Mesothelial cell of epicardium (in vitro differentiated cells): ENCODE measurements at places on chromosomes 4 and X. TPM values are rescaled to one million over a fixed set of nuclear protein-coding genes. Genes with fewer than 3 reads are reported as not detected.
A peak's percentile ranks its signal among the peaks of the same experiment; 100 is the strongest.

DNA sequence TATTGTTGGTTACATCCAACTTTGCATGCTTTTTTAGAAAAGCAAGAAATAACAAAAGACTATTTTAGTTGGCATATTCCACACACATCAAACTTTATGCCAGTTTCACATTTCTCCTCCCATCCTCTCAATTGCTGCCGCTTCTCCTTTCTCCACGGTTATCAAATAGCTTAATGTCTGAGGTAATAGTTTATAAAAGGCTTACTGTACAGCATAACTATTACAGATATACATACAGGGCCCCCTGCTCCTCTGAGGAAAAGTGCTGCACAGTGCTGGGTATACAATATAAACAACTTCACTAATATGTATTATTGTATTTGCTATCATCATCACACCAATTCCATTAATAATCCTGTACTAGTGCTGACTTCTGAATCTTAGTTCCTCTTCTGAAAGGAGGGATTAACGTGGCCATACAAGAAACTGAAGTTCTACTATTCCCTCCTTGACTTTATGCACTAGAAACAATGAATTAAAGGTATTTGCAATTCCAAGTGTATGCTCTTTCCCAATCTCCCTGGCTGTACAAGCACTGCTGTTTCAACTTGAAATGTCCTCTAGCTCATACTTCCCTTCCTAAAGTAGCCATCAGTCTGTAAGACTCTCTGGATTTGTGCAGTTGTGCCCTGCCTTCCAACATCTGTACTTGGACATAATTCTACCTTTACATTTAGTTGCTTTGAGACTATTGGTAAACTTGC, 2.5 kb downstream of the CCNI start:
- no peak overlapping the region for H3K4me3 ChIP-seq
- no peaks in the 10 kb centered on the region for H3K36me3 ChIP-seq
- DNase-seq = no peak
- H3K27me3 ChIP-seq = no peaks in the 10 kb centered on the region
- H3K27ac ChIP-seq = no peak overlapping the region

- peak within 1 kb of the TSS; percentile 47 for H3K27ac ChIP-seq
- no peaks in the 10 kb centered on the region for H3K27me3 ChIP-seq
- peak; percentile 75 for DNase-seq
- no peaks in the 10 kb centered on the region for H3K36me3 ChIP-seq
- H3K4me3 ChIP-seq = peak within 1 kb of the TSS; percentile 82
Observed at GRCh38 chrX:48508400-48509244, at the start of gene PORCN. Gene PORCN (plus strand): TSS chrX:48508992. CDS start chrX:48509821, 829 bp downstream.

DNA sequence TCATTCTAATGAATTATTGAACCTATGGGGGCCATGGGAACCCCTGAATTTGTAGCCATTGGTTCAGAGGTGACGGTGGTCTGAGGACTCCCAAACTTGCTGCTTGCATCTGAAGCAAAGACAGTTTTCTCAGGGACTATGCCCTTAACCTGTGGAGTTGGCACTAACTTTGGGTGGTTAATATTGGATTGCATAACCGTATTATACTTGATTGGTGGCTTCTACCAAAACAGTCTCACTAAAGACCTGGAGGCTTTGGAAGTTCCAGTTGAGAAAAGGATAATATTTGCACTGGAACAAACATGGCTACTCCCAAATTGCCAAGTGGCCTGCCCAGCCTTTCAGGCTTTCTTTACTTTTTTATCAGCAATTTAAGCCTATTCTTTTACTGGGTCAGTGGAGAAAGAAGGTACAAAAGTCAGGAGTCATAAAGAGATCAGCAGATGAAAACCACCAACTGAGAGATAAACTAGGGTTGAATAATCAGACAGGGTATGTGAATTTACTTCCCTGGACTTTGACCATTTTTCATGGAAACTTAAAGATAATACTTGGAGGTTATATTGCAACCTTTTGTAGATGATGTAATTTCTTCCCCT, 7.9 kb upstream of the KLHL8 start:
- no peak for DNase-seq
- H3K4me1 ChIP-seq = peaks cover 21% of the 10 kb centered on the region
- H3K27ac ChIP-seq = no peak overlapping the region
- no peak overlapping the region for H3K4me3 ChIP-seq
- peaks cover 24% of the 10 kb centered on the region for H3K27me3 ChIP-seq
- no peaks in the 10 kb centered on the region for H3K36me3 ChIP-seq

DNA sequence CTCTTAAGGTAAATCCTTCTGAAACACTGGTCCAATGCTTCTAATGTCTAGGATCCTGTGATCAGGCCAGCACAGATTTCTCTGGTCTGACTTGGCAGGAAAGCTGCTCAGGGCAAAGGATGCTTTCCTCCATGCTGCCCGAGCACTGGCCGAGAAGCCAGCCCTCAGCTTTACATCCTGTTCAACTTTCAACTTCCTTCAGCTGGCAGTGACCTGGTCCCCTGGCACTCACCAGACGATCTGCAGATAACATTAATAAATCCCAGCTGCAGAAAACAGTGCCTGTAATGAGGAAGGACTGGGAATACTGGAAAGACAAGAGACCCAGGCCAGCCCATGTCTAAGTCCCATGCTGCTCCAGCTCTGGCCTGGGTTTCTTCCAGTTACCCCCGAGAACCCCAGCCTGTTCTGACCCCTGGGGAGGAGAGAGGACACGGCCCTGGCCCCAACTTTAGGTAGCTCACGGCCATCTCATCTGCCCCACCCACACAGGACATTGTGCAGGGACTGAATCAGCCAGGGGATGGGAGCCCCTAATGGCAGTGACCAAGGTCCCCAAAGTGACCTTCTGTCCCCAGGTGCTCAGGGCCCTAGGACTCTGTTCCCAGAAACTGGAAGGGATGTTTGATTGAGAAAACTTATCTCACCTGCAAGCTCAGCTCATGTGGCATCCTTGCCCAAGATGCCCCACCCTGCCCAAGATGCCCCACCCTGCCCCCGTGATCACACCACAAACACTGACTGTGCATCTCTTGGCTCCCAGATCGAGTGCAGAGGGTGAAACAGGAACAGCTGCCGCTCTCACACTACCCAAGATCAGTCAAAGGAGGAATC, 28.0 kb downstream of the JAKMIP1 start:
- H3K4me3 ChIP-seq = no peak overlapping the region
- no peak overlapping the region for H3K27ac ChIP-seq
- no peaks in the 10 kb centered on the region for H3K4me1 ChIP-seq
- no peak for DNase-seq

GRCh38 chrX:30875957-30876356, 13.1 kb downstream of the TAB3 start:
- no peaks in the 10 kb centered on the region for H3K36me3 ChIP-seq
- peak overlapping the region; percentile 72 for H3K27ac ChIP-seq
- H3K4me1 ChIP-seq = peaks cover 38% of the 10 kb centered on the region
- H3K27me3 ChIP-seq = no peaks in the 10 kb centered on the region
- no peak overlapping the region for H3K4me3 ChIP-seq

DNA sequence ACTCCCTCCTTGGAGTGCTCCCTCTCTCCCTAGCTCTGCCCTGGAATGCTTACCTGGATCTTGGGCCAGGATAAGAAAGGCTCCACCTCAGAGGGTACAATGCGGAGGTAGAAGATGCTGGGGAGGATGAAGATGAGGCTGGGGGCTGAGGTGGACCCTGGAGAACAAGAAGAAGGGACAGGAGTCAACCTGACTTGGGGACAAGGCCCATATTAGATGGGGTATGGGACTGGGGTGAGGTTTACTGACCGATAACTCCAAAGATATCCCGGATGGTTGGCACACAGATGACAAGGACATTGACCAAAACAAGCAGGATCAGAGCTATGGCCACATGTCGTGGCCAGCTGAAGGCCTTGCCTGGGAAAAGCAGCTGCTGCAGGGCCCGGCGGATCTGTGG, 10.6 kb downstream of the SLC38A5 start:
- no peak overlapping the region for H3K4me3 ChIP-seq
- peaks cover 3% of the 10 kb centered on the region for H3K36me3 ChIP-seq
- H3K4me1 ChIP-seq = no peaks in the 10 kb centered on the region
- no peak for DNase-seq

DNA sequence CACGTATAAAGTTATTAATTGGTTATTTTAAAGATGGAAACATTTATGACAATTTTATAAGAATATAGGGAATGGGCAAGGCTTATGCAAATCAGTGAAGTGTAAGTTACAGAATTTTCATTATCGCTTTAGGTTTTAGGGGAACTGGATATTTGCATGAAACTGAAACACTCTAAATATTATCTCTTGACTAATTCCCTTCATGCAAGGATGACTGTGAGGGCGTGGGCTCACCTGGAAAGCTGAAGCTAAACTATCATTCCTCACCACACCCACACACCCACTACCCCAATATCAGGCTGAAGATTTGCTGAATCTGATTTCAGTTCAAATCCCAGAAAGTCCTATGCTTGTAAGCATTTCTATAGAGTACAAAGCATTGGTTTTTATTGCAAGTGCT, 81.7 kb upstream of the ARHGAP24 start:
- no peak overlapping the region for H3K4me3 ChIP-seq
- H3K27ac ChIP-seq = no peak overlapping the region
- H3K36me3 ChIP-seq = no peaks in the 10 kb centered on the region
- no peak for DNase-seq
- no peaks in the 10 kb centered on the region for H3K4me1 ChIP-seq

- DNase-seq = no peak
- H3K36me3 ChIP-seq = no peaks in the 10 kb centered on the region
- no peak overlapping the region for H3K27ac ChIP-seq
- H3K4me1 ChIP-seq = peaks cover 3% of the 10 kb centered on the region
- no peaks in the 10 kb centered on the region for H3K27me3 ChIP-seq
Observed at GRCh38 chr4:36256398-36256891, 12.1 kb upstream of the ARAP2 start.

- no peaks in the 10 kb centered on the region for H3K27me3 ChIP-seq
- DNase-seq = no peak
Observed at GRCh38 chr4:117134386-117134785, 49.0 kb upstream of the TRAM1L1 start.

- no peaks in the 10 kb centered on the region for H3K27me3 ChIP-seq
- no peak overlapping the region for H3K27ac ChIP-seq
- H3K4me3 ChIP-seq = no peak overlapping the region
Observed at GRCh38 chr4:8381814-8382581, 58.5 kb downstream of the ACOX3 start.

DNA sequence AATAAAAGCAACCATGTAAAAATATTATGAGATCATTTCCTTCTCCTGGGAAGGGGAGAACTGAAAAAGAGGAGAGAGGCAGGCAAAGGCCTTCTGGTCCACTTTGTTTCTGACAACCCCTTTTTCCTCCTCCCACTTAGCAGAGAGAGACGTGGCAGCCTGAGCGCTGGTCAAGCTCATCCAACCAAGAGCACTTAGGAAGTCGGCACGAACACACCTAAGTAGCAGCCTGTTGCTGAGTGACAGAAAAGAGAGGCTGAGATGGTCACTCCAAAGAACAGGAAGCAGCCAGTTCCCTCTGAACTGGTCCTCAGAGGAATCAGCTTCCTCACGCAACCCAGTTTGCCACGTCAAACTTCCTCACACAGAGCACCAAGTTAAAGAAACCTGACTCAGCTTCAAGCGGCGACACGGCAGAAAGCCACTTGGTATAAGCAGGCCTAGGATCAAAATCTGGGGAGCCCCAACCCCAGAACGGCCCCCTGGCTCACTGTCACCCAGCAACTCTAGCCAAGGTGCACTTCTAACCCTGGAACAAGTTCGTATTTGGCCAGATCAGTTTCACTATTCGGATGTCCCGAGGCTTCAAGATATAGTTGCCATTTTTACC, 861 bp downstream of the SEC24D start:
- H3K4me3 ChIP-seq = peak overlapping the region; percentile 95
- no peak for DNase-seq
- H3K36me3 ChIP-seq = peaks cover 16% of the 10 kb centered on the region
- peak overlapping the region; percentile 99 for H3K27ac ChIP-seq
- H3K27me3 ChIP-seq = no peaks in the 10 kb centered on the region

DNA sequence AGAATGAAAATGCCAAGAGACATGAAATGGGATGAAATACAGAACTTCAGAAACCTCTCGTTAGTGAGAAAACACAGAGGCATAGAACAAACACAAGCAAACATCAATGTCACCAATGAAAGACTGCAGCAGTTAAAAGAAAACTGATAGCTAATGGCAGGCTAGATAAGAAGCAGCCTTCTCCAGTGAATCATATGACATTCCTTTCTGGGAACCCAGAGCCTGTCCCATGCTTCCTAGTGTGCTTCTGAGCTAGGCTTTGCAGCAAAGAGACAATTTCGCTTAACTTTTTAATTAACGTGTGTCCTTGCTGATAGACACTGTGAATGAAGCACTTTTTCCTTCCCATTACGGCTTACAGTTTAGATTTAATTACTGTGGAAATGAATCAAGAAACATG, 444.6 kb downstream of the IL15 start:
- no peak overlapping the region for H3K4me3 ChIP-seq
- peaks cover 2% of the 10 kb centered on the region for H3K36me3 ChIP-seq
- H3K4me1 ChIP-seq = peaks cover 31% of the 10 kb centered on the region
- peak overlapping the region; percentile 41 for H3K27ac ChIP-seq
- no peaks in the 10 kb centered on the region for H3K27me3 ChIP-seq
- DNase-seq = no peak

- DNase-seq = no peak
- peaks cover 8% of the 10 kb centered on the region for H3K27me3 ChIP-seq
- no peak overlapping the region for H3K27ac ChIP-seq
- H3K4me3 ChIP-seq = no peak overlapping the region
- H3K4me1 ChIP-seq = no peaks in the 10 kb centered on the region
- no peaks in the 10 kb centered on the region for H3K36me3 ChIP-seq
Observed at GRCh38 chr4:48300004-48300403, 30.4 kb upstream of the TEC start.

- no peak for DNase-seq
- no peak overlapping the region for H3K4me3 ChIP-seq
- peaks cover 7% of the 10 kb centered on the region for H3K4me1 ChIP-seq
- no peaks in the 10 kb centered on the region for H3K27me3 ChIP-seq
Observed at GRCh38 chr4:80462621-80463091, 127.1 kb downstream of the CFAP299 start.

GRCh38 chr4:42371305-42372252, 25.7 kb upstream of the SHISA3 start:
- H3K27me3 ChIP-seq = peaks cover 13% of the 10 kb centered on the region
- peaks cover 3% of the 10 kb centered on the region for H3K4me1 ChIP-seq
- no peaks in the 10 kb centered on the region for H3K36me3 ChIP-seq
- H3K27ac ChIP-seq = no peak overlapping the region

- no peak overlapping the region for H3K4me3 ChIP-seq
- peaks cover 2% of the 10 kb centered on the region for H3K27me3 ChIP-seq
- H3K36me3 ChIP-seq = no peaks in the 10 kb centered on the region
- DNase-seq = no peak
- no peaks in the 10 kb centered on the region for H3K4me1 ChIP-seq
Observed at GRCh38 chrX:73262991-73263390, 48.3 kb upstream of the NAP1L2 start.

- peaks cover 4% of the 10 kb centered on the region for H3K36me3 ChIP-seq
- no peak overlapping the region for H3K4me3 ChIP-seq
- H3K27me3 ChIP-seq = no peaks in the 10 kb centered on the region
- H3K27ac ChIP-seq = peak overlapping the region; percentile 41
- H3K4me1 ChIP-seq = peaks cover 11% of the 10 kb centered on the region
Observed at GRCh38 chr4:25439918-25440477, 62.9 kb downstream of the ANAPC4 start.

- no peak overlapping the region for H3K4me3 ChIP-seq
- H3K36me3 ChIP-seq = no peaks in the 10 kb centered on the region
- DNase-seq = no peak
- no peak overlapping the region for H3K27ac ChIP-seq
- no peaks in the 10 kb centered on the region for H3K4me1 ChIP-seq
Observed at GRCh38 chr4:83758285-83758684, 222.4 kb downstream of the GPAT3 start.

Gene CENPVL1
- total RNA-seq = 0.31 to 0.68 TPM (median 0.49 TPM) in 3 replicates

Gene HHIP
- 3.5 to 4.0 TPM (median 3.5 TPM) in 3 replicates for total RNA-seq

Gene RAB9B
- total RNA-seq = 1.6 to 1.9 TPM (median 1.9 TPM) in 3 replicates

Gene NHS
- 6.0 to 8.3 TPM (median 7.5 TPM) in 3 replicates for total RNA-seq

Gene GPRASP1
- 8.8 to 10.0 TPM (median 9.6 TPM) in 3 replicates for total RNA-seq

Gene CYLC1
- not detected in 3 replicates for total RNA-seq
